Activated T-cell treated with anti-CD3 and anti-CD28 coated beads, Interleukin-2, amount 50 U/mL, for 4 hours (primary cell): ENCODE measurements at places on chromosomes 5 and 9.

GRCh38 chr9:108751369-108751768 is 104.4 kb downstream of the ACTL7B start:
- DNase-seq = no peak

DNA sequence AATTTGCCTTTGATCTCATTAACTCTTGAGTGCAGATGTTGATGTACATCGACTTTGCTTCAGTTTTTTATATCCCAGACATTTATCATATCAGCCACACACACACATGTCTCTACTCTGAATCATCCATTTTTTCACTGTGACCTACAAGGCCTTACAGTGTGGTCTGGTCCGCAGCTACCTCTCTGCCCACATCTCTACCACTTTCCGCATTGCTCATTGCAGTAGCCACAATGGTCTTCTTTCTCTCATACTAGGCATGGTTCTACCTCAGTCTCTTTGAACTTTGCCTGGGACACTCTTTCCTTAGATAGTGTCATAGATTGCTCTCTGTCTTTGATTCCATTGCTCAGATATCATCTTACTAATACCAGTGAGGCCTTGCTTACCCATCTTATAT is 87.9 kb upstream of the FSD1L start:
- DNase-seq = no peak

- no peak for DNase-seq
These were observed 499 bp upstream of the FCHSD1 start for GRCh38 chr5:141651728-141652105.

DNA sequence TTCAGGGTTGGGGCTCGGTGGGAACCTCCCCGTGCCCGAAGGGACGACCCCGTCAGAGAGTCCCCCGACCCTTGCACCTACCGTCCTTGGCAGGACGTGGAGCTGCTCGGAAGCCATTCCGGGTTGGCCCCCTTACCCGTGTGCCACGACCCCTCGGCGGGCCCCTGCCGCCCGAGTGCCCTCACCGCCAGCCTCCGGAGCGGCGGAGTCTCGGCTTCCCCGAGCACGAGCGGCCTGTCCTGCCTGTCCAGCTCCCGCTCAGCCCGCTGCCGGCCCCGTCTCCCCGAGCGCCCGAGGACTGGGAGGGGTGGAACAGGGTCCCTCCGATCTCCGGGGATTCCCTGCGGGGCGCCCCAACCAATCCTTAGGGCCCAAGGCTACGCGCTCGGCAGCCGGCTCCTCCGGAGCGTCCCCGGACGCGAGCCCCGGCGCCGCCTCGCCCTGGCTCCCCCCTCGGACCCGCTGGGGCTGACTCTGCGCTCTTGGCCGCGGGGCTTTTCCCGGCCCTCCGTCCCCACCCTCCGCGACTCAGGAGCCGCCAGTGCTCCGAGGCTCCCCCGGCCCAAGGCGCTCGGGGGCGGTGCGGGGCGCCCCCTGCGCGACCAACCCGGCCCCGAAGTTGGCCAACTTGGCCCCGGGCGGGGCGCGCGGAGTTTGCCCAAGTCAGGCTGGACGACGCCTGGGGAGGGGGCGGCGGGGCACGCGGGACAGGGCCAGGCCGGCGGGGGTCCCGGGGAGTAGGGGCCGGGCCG is 654 bp downstream of the ADAMTS2 start:
- DNase-seq = no peak

DNA sequence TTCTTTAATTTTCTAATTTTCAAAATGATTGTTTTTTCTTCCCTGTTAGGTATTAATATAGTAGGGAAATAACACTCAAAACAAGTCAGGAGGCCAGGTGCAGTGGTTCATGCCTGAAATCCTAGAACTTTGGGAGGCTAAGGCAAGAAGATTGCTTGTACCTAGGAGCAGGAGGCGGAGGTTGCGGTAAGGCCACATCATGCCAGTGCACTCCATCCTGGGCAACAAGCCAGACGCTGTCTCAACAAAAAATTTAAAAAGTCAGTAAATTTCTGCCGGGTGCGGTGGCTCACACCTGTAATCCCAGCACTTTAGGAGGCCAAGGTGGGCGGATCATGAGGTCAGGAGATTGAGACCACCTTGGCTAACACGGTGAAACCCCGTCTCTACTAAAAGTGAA is 10.2 kb upstream of the CDK7 start:
- no peak for DNase-seq

DNA sequence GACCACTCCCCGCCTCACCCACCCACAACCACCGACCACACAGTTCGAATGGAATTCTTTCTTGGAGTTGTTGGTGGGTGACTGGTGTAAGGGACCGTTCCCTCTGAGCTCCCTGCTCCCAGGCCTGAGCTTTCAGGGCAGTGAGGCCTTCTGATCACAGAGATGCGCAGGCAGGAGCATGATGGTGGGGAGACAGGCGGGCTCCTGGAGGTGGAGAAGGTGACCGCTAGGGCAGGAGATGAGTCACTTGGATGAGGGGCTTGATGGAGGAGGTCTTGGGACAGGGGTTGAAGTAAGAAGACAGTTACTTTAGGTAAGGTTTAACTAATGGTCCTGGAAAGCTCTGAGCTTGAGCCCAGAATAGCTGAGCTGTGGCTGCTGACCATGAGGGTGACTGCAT is 88.5 kb downstream of the HSPA4 start:
- no peak for DNase-seq

- no peak for DNase-seq
These were observed 297.6 kb downstream of the CDH10 start for GRCh38 chr5:24347158-24347557.

DNA sequence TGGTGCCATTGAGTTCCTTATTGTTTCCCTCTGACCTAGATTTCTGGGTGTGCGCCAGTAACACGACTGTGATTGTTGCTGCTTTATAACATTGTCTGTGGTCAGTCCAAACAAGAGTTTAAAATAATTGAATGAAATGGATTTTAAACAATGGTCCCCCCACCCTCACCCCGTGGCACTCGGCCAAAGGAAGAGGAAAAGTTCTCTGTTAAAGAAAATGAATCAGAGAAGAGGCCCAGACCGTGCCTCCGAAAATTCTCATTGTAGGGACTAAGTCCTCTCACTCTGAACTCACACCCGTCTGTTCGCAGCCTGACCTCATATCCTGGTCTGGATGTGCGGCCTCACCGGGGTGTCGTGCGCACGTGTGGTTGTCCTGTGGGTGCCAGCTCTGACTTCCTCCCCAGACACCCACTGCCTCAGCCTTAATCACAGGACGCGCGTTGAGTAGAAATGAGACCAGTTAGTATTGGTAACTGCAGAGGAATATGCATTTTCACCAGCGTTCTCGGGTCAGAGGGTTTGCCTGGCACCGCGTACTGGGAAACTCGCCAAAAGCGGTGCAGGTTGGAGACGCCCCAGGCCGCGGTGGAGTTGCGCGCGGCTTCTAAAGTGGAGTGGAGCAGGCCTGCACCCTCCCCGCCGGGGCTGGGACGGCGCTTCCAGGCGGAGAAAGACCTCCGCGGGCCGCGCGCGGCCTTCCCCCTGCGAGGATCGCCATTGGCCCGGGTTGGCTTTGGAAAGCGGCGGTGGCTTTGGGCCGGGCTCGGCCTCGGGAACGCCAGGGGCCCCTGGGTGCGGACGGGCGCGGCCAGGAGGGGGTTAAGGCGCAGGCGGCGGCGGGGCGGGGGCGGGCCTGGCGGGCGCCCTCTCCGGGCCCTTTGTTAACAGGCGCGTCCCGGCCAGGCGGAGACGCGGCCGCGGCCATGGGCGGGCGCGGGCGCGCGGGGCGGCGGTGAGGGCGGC is at the start of gene ABL1:
Gene ABL1 (plus strand): TSS at position 884 of the 966 bp plus-strand sequence. CDS start 193 bp downstream, outside the sequence.
- DNase-seq = peak; percentile 27

- DNase-seq = no peak
These were observed 823 bp downstream of the ST6GALNAC6 start for GRCh38 chr9:127898433-127899127.

- DNase-seq = no peak
These were observed 7.5 kb downstream of the ADAMTS13 start for GRCh38 chr9:133429641-133430161.
